ENCODE measurements at places on chromosomes 1 and 21.

- DNase-seq = no peak
Observed at GRCh38 chr1:94807742-94808491, 12.2 kb upstream of the SLC44A3 start.

- DNase-seq = peak; percentile 62
Observed at GRCh38 chr1:1782399-1783221, 4.3 kb upstream of the NADK start.

DNA sequence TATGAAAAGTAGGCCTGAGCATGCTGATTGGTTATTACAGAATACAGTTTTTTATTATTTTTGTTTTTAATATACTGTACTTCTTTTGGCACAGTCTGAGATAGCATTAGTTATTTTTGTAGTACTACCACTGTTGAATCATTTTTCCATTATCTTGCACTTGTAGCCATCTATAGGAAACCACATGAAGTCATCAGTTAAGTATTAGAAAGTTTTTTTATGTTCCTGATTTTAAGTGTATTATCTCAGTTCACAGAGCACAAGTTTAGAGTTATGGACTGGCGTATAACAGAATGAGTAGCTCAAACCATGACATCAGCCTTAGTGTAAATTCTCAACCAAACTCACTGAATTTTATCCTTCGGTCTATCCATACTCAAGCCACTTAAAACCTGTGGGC is 22.8 kb downstream of the DHX9 start:
- DNase-seq = no peak

DNA sequence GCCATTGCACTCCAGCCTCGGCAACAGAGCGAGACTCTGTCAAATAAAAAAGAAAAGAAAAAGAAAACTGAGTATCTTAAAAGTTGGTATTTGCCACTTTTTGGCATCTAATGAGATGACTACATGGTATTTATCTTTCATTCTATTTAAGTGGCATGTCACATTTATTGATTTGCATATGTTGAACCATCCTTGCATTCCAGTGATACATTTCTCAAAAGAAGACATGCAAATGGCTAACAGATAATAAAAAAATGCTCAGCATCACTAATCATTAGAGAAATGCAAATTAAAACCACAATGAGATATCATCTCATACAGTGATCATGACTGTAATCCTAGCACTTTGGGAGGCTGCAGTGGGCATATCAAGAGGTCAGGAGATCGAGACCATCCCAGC is 28.1 kb downstream of the SFPQ start:
- DNase-seq = no peak

DNA sequence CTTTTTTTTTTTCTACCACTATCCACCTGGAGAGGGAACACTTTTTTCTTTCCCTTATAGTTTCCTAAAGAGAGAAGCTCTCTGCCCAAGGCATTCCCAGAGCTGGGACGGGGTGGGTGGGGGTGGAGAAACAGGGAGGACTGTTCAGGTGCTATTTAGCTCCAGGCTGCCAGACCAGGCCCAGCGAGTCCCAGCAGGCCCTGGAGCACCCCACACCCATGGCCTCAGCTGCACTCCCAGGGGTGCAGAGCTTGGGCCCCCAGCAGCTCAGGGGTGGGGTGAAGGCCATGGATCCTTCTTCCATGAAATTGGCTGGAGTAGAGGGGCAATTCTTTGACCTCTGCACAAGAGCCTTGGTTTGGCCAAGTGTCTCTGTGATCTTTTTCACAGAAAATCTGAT is 4.1 kb downstream of the ETV3L start:
- DNase-seq = no peak

GRCh38 chr1:19029191-19030085 is 73.0 kb upstream of the IFFO2 start:
- DNase-seq = no peak

GRCh38 chr1:183315991-183316758 is 102.0 kb downstream of the NMNAT2 start:
- DNase-seq = no peak

- DNase-seq = no peak
Observed at GRCh38 chr1:66506991-66507390, 27.0 kb upstream of the SGIP1 start.

GRCh38 chr1:229058729-229059128 is 212.2 kb upstream of the RAB4A start:
- no peak for DNase-seq

DNA sequence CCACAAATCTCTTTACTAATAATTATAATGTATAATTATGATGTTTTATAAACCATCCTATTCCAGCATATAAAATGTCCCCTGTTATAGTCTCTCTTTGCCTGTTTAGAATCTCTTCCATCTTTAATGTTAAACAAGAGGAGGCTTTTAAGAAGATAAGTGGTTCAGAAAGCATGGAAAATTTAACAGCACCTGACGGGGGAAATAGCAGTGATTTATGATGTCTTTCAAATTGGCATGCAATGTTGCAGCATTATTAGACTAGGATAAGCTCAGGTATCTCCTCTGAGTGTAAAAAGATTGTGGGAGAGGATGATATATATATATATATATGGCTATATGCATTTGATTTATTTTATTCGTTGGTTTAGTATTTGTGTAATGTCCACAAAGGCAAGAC is 24.4 kb downstream of the GIPC2 start:
- no peak for DNase-seq

- no peak for DNase-seq
Observed at GRCh38 chr1:36737038-36737555, 254.4 kb upstream of the CSF3R start.

DNA sequence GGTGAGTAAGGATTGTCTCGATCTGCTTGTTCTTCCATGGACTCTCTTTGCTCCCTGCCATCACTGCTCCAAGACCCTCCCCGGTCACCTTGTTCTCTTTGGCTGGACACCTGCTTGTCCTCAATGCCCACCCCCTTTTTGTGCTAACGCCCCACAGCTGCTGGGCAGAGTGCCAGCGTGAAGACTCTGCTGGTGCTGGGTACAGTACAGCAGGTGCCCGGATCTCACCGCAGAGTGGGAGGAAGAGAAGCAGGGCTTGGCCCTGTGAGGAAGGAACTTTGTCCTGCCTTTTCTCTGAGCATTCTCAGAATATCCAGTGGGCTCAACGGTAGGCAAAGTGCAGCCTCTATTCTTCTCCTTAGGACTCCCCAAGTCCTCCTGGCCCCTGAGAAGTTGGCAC is 90.1 kb downstream of the PLXNA2 start:
- no peak for DNase-seq

DNA sequence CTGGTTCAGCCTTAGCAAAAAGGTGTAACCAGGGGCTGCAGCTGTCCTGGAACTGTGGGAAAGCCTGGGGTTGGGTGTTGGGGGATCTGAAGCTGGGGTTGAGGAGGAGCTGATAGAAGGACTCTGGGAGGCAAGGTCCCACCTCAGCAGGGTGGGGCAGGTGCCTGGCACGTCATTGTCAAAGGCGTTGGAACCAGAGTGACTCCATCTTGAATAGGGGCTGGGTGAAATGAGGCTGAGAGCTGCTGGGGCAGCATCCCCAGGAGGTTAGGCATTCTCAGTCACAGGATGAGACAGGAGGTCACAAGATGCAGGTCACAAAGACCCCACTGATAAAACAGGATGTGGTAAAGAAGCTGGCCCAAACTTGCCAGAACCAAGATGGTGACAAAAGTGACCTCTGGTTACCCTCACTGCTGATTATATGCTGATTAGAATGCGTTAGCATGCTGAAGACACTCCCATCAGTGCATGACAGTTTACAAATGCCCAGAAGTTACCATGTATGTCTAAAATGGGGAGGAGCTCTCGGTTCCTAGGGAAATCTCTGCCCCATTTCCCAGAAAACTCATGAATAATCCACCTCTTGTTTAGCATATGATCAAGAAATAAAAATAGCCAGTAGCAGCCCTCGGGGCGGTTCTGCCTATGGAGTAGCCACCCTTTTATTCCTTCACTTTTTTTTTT is 85.4 kb downstream of the IER5 start:
- no peak for DNase-seq

DNA sequence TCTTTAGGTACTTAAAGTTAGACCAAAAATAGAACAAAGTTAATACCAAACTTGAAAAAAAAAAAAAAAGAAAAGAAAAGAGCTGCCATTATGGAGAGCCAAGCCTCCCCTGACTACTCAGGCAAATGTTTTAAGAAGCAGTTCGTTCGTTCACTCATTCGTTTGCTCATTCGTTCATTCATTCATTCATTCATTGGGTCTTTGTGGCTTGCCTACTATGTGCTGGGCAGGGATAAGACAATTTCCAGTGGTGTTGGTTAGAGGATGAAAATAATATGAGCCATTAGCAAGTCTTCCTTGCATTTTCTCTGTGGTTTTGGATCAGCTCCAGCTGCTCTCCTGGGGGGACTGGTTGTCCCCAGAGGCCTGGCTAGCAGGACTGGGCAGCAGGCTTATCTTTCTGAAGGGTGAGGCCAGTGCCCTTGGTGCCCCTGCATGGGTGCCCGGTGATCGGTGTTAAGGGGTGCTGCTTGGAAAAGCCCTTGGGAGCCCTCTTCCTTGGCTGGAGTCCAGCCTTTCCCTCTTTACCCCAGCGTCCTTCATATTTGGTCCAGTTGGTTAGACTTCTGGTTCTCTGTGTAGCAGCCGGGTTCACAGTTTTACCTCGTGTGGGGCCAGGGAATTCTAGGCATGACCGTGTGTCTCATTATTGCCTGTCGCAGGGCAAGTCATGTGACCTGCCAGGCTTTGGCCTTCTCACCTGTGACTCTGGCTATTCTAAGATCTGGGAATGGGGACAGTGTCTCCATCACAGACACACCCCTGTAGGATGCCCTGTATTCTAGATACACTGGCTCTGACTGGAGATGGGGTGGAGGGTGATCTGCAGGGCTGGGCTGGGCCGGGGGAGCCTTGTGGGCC is 32.8 kb downstream of the LHX4 start:
- DNase-seq = no peak

DNA sequence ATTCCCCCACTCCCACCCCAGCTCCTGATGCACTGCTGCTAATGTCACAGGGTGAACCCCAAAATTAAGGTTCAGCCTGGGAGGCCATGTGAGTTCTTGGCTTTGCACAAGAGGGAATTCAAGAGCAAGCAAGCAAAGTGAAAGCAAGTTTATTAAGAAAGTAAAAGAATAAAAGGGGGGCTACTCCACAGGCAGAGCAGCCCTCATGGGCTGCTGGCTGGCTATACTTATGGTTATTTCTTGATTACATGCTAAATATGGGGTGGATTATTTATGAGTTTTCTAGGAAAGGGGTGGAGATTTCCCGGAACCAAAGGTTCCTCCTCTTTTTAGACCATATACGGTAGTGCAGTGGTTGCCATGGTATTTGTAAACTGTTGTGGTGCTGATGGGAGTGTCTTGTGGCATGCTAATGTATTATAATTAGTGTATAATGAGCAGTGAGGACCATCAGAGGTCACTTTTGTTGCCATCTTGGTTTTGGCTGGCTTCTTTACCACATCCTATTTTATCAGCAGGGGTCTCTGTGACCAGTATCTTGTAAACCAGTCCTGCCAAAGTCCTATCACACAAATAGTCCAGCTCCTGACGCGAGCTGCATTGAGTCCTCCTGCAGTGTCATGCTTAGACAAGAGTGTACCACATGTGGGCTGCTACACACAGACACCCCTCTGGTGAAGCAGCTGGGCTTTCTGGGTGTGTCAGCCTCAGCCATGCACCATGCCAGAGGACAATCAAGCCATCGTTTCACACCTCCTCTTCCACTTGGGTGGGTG is 46.4 kb upstream of the CSF1 start:
- no peak for DNase-seq

DNA sequence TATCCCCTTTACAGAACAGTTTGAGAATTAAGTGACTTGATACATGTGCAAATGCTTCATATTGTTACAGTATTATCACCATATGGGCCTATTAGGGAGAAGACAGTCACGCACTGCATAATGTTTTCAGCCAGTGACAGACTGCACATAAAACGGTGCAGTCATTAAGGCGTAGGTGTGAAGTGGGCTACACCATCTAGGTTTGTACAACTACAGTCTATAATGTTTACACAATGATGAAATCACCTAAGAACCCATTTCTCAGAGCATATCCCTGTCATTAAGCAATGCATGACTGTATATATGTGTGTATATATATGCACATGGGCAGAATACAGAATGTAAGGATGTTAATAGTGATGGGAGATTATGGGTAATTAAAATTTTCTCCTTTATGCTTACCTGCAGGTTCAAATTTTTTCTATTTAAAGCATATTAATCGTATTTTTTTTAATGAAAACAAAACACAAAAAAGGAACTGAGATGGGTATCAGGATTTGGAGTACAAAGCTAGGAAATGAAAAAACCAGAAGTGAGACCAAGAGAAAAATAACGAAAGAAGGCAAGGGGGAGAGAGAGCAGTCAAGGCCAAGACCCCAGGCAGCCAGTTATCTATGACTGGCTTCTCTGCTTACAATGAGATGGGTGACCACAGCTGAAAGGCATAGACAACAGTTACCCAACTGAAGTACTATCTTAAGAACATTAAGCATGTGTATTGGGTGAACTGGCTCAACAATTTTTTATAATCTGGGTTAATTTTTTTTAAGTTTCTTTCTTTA is 122.9 kb upstream of the DAB1 start:
- DNase-seq = no peak

DNA sequence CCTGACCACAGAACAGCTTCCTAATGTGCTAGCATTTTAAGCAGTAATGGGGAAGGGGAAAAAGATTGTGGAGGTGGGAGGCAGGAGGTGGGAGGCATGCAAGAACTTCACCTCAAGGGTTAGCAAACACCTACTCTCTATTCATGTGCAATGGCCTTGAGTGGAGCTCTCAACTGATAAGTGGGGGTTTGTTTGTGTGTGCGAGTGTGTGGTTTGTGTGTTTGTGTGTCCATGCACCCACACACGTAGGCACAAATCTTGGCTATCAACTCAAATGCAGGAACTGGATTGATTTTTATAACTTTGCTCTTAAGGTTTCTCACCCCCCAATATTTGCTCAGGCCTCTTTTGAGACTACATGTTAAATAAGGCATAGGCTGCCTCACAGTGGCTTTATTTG is 78.6 kb downstream of the SYT6 start:
- no peak for DNase-seq

- DNase-seq = no peak
Observed at GRCh38 chr1:227576189-227576588, 12.8 kb downstream of the ZNF678 start.

- no peak for DNase-seq
Observed at GRCh38 chr1:114104949-114105348, 48.7 kb downstream of the SYT6 start.

- DNase-seq = no peak
Observed at GRCh38 chr1:70228670-70229069, 7.5 kb downstream of the SRSF11 start.

DNA sequence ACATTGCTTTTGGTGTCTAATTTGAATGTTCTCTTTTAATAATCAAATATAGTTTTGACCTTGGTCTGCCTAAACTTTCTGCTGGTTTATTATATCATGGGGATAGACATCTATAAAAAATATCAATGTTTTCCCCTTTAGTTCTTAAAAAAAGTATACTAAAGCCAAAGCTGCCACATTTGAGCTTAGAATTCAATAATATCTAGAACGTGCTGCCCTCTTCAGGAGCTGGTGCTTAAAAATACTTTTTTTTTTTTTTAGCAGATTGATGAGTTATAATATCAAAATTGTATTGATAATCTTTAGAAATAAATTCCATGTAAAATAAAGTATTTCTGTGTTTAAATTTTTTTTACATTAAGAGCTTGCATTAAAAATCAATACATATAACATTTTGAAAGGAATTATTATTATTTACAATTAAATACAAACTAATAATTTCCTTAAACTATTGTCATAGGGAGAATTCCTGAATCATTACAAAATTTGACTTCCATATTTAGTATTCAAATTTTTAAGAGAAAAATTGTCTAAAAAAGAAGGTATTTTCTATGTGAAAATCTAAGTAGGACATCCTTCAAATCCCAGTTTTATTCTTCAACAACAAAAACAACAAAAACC is 40.1 kb upstream of the ADGRL2 start:
- DNase-seq = no peak

GRCh38 chr1:64302971-64303370 is 99.5 kb downstream of the UBE2U start:
- no peak for DNase-seq

Measured in SW480 (cell line).